ENCODE measurements at places on chromosomes 4 and X.

DNA sequence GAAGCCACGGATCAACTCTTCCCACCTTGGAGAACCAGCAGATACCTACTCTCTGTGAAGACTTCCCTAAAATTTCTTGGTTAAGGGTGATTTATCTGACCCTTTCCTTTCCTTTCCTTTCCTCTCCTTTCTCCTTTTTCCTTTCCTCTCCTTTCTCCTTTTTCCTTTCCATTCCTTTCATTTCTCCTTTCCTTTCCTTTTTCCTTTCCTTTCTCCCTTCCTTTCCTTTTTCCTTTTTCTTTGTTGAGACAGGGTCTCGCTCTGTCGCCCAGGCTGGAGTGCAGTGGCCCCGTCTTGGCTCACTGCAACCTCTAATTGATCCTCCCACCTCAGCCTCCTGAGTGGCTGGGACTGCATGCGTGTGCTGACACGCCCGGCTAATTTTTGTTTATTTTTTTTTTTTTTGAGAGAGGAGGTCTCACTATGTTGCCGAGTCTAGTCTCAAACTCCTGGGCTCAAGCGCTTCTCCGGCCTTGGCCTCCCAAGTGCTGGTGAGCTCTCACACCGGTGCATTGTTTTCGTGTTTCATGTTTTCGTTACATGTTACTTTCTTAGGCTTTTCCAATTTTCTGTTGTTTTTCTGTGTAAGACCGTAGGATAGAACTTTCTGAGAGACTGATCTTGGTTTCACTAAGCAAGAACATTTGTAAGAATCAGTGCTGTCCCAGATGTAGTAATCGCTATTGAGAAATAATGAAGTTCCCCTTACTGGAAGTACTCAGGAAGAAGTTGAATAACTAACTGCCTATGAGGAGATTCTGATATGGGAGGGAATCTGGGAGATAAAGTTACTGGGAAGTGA, 2.0 kb downstream of the TMEM165 start:
- DNase-seq: peak; percentile 10

DNA sequence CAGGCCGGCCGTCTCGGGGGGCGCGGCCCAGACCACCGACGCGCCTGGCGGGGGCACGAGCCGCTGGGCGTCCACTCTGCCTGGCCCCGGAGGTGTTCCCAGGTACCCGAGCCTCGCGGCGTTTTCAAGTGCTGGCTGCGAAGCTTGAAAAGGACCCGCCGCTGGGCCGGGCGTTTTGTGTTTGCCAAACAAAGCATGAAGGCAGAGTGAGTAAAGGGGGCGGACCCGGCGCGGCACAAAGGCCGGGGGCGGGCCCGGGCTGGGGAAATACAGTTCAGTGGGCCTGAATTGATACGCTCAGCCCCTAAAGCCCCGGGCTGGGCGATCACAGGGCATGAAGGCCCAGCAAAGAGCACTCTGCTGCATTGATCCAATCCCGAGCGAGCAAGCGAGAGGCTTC, 65.4 kb downstream of the SOX3 start:
- DNase-seq: no peak

- DNase-seq: no peak
These were observed 35.1 kb downstream of the CLDN22 start for GRCh38 chr4:183284965-183285364.

- no peak for DNase-seq
These were observed 179.5 kb upstream of the FTHL17 start for GRCh38 chrX:31251336-31251735.

DNA sequence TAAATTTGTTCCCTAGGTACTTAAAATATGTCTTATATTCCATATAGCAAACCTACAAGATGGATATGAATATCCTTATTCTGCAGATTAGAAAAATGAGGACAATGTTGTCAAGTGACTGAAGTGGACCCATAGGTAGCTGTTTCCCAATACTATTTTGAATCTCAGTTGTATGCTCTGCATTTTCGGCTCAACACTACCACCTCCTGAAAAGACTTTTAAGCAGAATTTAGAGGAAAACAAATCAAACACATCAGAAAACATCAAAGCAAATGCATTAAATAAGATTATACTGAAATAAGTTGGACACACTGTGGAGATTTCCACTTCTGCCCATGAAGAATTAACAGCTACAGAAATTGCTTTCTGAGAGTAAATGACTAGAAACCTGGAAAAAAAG, 488.7 kb downstream of the TRIML1 start:
- no peak for DNase-seq

DNA sequence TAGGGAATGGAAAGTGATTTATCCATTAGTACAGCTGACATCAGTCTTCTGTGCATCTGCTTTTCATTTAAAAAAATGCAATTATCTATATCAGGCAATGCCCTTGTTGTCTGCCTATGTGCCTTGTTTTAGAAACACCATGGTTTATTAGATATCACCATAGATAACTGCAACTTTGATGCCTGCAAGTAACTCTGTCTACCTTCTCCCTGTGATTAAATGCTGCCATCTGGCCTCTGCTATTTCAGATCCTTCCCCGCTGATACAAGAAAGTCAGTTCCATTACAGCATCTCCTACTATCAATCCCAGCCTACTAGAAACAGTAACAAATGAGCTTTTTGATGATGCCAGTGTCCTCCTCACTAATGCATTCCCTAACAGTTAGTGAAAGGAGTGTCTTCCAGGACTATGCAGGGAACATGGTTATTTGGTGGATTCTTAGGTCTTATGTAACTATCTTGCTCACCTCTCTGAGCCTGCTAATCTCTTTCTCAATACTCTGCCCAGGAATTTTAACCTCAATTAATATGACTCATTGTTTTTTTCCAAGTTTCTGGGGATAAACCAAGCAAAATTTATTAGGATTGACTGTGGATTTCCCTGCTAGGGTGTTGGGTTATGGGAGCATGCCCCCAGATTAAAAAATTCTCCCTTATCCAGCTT, 444.9 kb downstream of the RAPGEF2 start:
- DNase-seq: no peak

- no peak for DNase-seq
These were observed 647.1 kb upstream of the PABPC4L start for GRCh38 chr4:134848681-134849080.

- no peak for DNase-seq
These were observed 220.7 kb downstream of the ANTXR2 start for GRCh38 chr4:79852305-79852730.

DNA sequence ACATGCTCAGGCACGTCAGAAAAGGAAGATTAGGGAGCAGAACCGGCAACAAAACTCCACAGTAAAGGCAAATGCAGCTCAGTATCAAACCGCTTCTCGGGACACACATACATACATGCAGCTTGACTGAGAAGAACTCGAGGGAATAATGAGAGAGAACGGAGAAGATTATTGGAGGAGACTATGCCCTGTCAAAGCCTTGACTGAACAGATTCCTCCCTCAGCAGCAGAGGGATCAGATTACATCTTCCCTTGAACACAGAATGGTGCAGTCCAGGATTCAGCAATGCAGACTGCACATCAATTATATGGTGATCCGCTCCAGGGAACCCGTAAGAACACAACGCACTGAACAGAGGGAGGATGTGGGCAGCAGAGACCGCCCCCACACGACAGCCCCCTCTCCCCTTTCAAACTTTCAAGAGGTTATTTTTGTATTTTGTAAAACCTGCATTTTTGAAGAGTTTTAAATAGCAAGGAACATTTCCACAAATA, 183.2 kb downstream of the FBXW7 start:
- DNase-seq: peak; percentile 84

GRCh38 chr4:653831-654502, 20.1 kb downstream of the ATP5ME start:
- DNase-seq: no peak

DNA sequence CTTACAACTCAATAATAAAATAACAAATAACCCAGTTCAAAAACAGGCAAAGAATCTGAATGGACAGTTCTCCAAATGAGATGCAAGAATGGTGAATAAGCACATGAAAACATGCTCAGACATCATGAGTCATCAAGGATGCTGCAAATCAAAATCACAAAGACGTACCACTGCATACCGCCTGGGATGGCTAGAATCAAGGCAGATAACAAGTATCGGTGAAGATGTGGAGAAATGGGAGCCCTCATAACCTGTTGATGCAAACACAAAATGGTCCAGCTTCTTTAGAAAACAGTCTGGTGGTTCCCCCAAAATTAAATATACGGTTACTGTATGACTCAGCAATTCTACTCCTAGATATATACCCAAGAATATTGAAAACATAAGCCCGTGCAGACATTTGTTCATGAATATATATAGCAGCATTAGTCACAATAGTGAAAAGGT, 32.5 kb downstream of the AKAP4 start:
- DNase-seq: no peak

DNA sequence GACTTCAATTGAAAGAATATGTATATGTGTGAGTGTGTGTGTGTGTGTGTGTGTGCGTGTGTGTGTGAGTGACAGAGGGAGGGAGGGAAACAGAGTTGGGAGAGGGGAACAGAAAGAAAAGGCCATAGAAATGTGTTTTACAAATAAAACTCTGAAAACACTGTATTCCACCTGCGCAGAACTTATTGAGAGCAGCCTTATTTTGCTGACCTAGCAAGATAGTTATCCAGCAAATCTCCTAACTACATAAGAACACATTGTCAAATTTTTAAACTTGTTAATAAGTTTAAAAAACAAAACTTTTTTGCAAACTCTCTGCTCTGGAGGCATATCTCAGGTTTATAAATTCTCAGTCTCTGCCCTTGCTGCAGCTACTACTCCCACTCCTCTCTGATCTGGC, 217.9 kb upstream of the NOCT start:
- no peak for DNase-seq

GRCh38 chr4:164700471-164700870, 53.5 kb upstream of the SMIM31 start:
- peak; percentile 6 for DNase-seq

- no peak for DNase-seq
These were observed 213.8 kb upstream of the RADX start for GRCh38 chrX:106397788-106398538.

- DNase-seq: no peak
These were observed 30.3 kb downstream of the MAGEA1 start for GRCh38 chrX:153209347-153209746.

- DNase-seq: no peak
These were observed 36.4 kb upstream of the CD99 start for GRCh38 chrX:2654436-2655340.

- DNase-seq: peak; percentile 40
These were observed 35.9 kb downstream of the DCAF8L2 start for GRCh38 chrX:27626066-27626465.

GRCh38 chr4:123230061-123230460, 166.5 kb upstream of the SPRY1 start:
- DNase-seq: no peak

DNA sequence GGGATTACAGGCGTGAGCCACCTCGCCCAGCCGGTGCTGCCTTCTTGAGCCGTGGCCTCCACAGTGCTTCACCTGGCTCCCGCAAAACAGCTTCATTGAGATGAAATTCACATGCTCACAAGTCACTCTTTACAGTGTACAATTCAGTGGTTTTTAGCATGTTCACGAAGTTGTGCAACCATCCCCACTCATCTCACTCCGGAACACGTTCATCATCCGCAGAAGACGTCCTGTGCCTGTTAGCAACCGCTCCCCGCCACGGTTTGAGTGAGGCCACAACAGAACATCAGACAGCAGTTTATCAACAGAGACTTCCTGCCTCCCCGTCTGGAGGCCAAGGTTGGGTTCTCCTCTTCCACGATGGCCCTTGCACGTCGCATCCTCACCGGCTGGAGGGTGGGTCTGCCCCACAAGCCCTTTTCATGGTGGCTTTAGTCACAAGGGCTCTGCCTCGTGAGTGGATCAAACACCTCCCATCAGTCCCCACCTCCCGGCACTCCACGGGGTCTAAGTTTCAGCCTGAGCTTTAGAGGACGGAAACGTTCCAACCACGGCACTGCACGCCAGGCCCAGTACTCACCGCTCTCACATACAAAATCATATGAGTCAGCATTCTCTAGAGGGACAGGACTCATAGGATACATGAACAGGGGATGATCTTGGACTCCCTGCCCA, 29.6 kb upstream of the SPON2 start:
- peak; percentile 89 for DNase-seq

- no peak for DNase-seq
These were observed 3.7 kb downstream of the SLC25A14 start for GRCh38 chrX:130343411-130343810.

DNA sequence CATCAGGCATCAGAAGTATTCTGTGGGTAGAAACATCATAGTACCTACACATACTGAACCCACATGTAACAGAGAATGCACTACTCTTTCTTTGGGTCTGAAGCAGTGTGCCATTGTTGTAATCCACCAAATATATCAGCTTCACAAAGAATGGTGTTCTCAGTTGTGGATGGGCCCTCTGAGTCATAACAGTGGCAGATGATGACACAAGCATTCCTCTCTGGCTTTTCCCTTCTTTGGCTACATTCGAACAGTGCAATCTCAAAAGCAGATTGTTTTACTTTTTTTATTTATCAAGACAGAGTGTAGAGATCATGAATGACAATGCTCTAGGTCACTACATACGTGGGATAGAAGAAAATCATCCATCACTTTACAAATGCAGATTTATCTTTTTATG, 247.2 kb upstream of the EPHA5 start:
- DNase-seq: no peak

GRCh38 chr4:175616287-175616686, 195.8 kb downstream of the GPM6A start:
- DNase-seq: no peak

DNA sequence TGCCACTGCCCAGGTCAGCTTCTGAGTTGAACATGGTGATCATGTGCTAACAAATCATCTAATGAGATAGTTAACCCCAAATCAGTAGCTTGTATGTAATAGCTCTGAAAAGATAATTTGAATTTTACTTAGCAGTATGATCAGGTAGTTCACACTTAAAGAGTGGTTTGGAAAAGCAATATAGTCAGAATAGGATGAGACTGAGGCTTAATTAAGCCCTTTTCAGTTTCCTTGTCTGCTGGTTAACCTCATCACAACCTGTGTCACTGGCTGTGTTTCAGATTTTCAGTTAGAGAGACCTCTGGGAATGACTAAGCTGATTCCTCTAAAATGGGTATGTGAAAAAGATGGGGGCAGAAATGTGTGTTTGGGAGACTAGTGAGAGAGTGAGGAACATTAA, 38.1 kb downstream of the GPR174 start:
- DNase-seq: no peak

DNA sequence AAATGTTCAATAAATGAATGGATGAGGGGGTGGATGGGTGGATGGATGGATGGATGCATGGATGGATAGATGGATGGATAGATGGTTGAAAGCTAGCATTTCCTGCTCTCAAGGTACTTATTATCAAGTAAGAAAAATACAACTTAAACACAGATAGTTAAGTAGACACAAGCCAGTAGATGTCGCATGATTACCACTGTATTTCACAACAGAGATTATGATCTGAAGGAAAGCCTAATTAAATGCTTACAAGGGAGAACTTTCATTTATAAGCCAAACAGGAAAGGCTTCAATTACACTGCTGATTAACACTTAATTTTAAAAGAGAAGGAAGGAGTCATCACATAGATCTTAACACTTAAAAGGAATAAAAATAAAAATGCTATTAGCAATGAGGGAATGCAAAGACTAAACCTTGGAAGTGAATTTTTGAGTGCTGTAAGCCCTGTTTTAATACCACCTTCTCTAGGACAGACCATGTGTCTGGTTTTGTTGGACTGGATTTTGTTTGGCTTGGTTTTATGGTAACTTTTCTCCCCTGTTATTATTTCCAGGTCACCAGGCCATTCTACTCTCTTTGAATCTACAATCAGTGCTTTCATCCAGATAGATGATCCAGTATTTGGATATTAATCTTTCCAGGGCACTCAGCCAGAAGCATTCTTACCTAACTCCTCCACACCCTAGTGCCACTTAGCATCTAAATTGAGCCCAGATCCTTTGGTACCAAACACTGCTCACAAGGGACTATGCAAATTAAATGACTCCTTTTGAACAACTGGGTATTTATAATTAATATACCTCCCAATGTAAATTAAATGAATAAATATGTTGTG, 75.5 kb upstream of the SLC39A8 start:
- no peak for DNase-seq
